CD4-positive, CD25-positive, alpha-beta regulatory T cell (primary cell): ENCODE measurements at places on chromosomes 2 and 18.

DNA sequence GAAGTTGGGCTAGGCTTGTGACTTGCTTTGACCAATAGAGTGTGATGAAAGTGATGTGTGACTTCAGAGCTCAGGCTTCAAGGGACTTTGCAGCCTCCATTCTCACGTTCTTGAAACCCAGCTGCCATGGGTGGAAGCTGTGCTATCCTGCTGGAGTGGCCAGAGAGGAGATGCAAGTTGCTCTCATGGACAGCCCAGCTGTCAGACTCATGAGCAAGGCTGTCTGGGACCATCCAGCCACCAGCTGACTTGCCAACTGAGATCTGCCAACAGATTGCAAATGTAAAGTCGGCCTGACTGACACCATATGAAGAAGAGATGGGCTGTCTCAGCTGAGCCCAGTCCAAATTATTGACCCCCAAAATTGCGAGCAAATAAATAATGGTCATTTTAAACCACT lies 226.4 kb upstream of the CXCR4 start:
- DNase-seq, result no peak

- no peak for DNase-seq
These were observed 665.8 kb upstream of the ZEB2 start for GRCh38 chr2:145185696-145186095.

DNA sequence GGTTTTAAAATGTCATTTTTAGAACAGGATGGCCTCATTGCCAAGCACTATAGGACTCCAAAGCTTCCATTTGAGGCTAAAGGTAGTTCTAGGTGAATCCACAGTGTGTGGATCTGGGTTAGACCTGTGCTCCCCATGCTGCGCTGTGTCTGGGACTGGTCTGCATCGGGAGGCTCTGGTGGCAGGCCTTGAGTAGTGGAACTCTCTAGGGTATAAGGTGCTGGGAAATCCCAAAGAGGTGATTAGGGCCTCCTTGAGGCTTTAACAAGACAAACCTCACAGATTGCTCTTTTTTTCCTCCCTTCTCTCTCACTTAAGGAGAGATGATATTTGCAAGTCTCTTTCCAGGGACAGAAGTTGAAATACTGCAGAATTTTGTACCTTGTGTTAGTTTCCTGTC lies 9.3 kb downstream of the SEC11C start:
- DNase-seq, result no peak

- no peak for DNase-seq
These were observed 6.5 kb upstream of the MAL start for GRCh38 chr2:95018861-95019550.

DNA sequence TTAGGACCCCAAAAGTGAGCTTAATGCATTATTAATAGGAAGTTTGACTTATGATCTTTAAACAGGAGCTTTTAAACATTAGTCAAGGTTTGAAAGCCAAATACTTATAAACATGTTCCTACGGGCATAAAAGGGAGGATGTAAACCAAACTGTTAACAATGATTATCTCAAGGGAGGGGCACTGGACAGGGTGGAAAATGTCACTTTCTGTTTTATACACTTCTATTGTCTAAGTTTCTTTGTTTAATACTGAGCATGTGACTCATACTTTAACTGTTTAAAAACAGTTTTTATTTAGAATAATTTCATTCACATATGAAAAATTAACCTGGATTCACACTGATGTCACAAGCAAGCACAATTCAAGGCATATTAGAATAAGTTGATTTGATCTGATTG lies 18.3 kb upstream of the ITGA6 start:
- DNase-seq, result no peak

GRCh38 chr18:32284284-32284683 lies 94.4 kb downstream of the MEP1B start:
- no peak for DNase-seq

GRCh38 chr2:206562375-206562774 lies 79.9 kb upstream of the FAM237A start:
- DNase-seq, result no peak

DNA sequence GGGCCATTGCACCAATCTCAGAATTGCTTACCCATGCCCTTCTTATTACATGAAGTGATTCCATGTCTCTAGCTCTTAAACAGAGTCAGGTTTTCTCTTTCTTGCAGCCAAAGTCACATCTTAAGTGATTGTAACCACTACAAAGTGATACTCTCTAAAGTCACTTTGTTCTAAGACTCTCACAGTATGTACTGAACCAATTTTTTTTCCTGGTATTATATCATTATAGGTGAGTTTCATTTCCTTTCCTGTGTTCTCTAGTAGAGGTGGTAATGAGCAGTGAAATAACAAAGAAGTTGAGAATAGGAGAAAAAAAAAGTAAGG lies 66.3 kb upstream of the DARS1 start:
- DNase-seq, result peak; percentile 34

DNA sequence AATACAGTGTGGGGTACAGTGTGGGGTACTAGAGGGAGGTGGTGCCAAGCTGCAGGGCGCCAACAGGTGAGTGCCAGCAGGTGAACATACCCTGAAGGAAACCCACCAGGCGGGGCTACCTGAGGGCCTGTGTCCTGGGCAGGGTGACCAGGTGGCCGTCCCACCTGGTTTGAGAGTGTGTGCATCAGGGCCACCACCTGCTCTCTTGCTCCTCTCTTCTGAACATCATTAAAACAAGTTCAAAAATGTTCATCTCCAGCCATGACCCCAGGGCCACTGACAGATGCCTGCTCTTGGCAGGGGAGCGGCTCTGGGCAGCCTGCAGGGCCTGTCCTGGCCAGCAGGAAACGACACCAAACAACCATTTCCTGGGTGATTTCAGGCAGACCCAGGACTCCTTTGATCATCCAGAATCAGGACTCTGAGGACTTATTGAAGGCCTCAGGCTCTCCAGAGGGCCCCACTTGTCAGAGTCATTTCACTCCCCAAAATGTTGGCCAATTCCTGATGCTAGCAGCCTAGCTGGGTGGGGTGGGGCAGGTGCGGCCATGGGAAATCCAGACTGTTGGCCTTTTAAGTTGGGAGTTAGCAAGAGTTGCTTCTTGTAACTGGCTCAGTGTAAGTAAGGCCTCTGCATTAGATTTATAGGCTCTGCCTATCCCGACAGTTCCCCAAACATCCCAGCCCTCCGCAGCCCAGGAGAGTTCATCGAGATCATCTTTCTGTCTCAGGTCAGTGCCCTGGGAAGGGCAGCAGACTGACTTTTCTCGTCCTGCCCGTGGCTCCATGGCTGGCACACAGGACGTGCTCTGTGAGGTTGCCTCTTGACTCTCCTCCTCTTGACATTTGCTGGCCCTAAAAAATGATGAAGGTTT lies 111.5 kb upstream of the ZNF236 start:
- no peak for DNase-seq

DNA sequence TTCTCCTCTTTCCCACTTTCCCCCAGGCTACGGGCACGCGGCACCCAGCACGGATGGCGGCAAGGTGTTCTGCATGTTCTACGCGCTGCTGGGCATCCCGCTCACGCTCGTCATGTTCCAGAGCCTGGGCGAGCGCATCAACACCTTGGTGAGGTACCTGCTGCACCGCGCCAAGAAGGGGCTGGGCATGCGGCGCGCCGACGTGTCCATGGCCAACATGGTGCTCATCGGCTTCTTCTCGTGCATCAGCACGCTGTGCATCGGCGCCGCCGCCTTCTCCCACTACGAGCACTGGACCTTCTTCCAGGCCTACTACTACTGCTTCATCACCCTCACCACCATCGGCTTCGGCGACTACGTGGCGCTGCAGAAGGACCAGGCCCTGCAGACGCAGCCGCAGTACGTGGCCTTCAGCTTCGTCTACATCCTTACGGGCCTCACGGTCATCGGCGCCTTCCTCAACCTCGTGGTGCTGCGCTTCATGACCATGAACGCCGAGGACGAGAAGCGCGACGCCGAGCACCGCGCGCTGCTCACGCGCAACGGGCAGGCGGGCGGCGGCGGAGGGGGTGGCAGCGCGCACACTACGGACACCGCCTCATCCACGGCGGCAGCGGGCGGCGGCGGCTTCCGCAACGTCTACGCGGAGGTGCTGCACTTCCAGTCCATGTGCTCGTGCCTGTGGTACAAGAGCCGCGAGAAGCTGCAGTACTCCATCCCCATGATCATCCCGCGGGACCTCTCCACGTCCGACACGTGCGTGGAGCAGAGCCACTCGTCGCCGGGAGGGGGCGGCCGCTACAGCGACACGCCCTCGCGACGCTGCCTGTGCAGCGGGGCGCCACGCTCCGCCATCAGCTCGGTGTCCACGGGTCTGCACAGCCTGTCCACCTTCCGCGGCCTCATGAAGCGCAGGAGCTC lies 35.4 kb downstream of the KCNK3 start:
- DNase-seq, result peak; percentile 22

- DNase-seq, result no peak
These were observed 2114.6 kb upstream of the PIK3C3 start for GRCh38 chr18:39840406-39840805.

- peak; percentile 49 for DNase-seq
These were observed 61.4 kb upstream of the DNER start for GRCh38 chr2:229775614-229776313.

GRCh38 chr2:64524604-64525316 lies 632 bp downstream of the AFTPH start:
- DNase-seq, result peak; percentile 30

- DNase-seq, result no peak
These were observed 17.1 kb downstream of the EPB41L5 start for GRCh38 chr2:120029672-120030640.

- no peak for DNase-seq
These were observed 32.6 kb upstream of the KCNF1 start for GRCh38 chr2:10879159-10879558.

- no peak for DNase-seq
These were observed 33.6 kb downstream of the DGKD start for GRCh38 chr2:233387667-233388528.

DNA sequence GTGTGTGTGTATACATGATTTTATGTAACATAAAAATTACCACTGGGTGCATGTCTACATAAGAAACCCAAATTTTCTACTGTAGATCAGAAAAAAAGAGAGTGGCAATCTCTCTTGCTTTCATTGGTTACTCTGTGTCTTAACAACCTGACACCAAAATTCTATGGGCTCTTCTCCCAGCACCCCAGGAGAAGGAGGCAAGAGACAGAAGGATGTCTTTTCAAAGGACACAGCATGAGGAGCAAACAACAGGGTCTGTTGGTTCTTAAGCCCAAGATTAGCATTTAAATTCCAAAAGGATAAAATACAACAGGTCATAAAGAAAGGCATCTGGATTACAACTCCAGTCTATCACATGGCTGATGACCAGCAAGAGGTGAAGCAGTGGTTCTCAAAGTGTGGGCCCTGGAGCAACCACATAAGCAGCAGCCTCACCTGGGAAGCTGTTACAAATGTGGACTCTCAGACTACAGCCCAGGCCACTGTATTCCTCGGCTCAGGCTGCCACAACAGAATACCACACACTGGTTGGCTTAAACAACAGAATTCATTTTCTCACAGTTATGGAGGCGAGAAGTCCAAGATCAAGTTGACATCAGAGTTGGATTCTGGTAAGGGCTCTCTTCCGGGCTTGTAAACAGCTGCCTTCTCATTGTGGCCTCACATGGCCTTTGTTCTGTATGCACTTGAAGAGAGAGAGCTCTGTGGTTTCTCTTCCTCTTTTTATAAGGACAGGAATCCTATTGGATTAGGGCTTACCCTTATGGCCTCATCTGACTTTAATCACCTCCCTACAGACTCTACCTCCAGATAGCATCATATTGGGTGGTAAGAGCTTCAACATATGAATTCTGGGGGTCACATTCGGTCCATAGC lies 79.8 kb upstream of the RNF152 start:
- DNase-seq, result no peak

DNA sequence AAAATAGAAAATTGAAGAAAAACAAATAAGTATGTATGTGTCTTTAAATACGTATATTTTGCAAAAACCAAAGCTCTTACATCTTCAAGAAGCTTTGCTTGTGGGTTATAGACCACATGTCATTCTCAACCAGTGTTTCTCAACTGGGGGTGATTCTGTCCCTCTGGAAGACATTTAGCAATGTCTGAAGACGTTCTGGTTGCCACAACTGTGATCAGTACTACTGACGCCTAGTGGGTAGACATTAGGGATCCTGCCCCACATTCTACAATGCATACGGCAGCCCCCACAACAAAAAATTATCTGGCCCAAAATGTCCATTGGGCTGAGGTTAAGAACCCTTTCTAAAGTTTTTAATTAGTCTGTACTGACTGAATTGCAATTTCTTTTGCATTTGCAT lies 48.4 kb downstream of the UNC50 start:
- DNase-seq, result peak; percentile 22

DNA sequence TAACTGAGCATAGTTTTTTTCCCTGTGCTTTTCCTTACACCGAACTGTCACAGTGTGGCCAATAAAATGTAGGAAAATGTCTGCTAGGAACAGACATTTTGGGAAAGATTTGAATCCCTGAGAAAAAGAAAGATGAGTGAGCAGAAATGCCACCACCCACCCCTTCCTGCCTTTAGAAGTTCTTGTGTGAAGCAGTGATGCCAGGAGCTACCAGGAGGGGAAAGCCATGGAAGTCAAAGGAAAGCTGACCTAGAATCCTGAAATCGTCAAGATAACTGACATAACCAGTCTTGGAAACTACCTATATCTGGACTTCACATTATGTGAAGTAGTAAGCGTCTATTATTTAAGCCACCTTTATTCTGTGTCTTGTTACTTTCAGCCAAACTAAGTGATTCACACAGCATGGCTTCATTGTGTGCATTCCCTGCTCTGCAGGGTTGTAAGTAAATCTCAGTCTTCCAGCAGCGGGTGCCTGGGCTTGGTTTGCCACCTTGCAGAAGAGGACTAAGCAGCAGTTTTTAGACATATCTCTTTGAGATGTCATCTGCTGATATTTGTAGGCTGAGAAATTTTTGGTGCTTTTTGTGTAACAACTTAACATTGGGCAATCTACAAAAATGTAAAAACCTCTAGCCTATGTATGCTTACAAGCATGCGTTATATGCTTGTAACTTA lies 11.2 kb upstream of the SPRED2 start:
- DNase-seq, result no peak

GRCh38 chr2:98480598-98480997 lies 35.9 kb downstream of the INPP4A start:
- no peak for DNase-seq

GRCh38 chr2:239647052-239647819 lies 246.4 kb upstream of the HDAC4 start:
- no peak for DNase-seq

DNA sequence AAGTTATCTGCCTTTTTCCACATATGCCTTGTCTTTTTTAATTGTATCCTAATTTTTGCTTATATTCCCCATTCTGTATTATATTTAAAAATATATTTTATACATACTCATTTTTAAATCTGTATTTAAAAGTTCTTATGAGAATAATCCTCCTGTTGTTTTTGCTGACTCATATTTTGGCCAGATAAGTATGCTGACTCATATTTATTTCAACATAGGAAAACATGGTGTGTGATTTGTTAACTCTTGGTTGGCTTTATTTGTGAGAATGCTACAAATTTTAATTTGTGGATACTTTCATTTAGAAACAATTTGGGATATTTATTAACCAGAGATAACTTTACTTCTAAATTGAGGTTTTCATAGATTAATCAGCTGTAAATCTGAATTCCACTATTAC lies 587.7 kb downstream of the CPS1 start:
- DNase-seq, result no peak
